Neural crest cell (in vitro differentiated cells): ENCODE measurements at places on chromosomes 3 and 15.

DNA sequence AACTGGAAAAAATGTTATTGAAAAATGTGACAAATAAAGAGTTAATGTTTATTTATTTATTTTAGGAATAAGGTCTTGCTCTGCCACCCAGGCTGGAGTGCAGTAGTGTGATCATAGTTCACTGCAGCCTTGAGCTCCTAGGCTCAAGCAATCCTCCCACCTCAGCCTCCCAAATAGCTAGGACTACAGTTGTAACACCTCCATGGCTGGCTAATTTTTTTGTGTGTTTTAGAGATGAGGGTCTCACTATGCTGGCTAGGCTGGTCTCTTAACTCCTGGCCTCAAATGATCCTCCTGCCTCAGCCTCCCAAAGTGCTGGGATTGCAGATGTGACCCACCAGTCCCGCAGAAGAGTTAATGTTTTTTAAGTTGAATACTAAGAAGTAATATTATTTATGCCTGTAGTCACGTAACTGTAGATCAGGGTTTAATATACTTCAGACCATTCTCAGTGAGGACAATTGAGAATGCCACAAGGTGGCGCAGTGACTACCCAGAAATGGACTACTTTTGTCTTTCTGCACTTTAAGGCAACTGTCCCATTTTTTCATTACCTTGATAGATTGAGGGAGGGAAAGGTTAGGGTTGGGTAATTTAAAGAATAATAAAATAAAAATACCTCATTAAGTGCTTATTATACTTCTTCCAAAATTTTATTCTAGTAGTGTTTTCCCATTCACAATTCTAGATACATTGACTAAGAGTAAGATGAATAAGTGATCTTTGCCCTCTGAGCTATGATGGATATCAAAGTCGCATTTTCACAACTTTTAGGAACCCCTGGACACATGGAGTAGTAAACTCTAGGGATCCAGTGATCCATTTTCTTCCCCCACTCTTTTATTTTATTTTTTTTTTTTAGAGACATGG is 6.0 kb downstream of the MUC13 start:
- peak; percentile 67 for DNase-seq

GRCh38 chr3:71398157-71398836 is 185.2 kb downstream of the FOXP1 start:
- no peak for DNase-seq

DNA sequence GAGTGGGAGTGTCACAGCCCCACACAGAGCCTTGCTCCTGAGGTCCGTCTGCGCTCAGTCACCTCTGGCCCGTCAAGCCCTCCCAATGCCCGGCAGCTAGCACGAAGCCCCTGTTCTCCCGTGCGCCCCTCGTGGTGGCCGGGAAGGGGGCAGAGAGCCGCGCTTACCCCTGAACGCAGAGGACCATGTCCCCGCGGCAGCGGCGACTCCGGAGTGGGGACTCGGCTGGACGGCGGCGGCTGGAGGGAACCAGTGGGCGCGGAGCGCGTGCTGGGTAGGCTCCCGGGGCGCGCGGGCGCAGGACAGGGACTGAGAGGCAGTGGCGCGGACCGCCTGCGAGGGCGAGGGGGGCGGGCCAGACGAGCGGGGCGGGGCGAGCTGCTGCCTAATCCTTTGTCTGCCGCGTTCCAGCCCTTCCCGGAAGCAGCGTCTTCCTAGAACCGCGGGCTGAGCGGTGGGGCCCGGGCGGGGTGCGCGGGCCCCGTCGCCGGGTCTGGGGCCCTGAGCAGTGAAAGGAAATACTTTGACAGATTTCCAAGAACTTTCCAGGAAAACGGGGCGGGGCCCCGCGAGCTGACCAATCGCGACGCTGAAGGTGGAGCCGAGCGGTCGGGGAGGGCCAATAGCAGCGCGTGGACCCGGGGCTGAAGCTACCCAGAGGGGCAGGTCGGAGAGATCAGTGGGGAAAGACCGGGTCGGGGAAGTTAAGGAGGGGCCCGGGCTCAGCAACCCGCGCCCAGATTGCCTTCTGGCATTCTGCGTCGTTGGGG is at the start of gene CISH:
CISH (minus strand) TSS at position 311 of the 770 bp plus-strand sequence; CDS start at position 187, 124 bp downstream.
- peak; percentile 95 for DNase-seq

GRCh38 chr3:60160822-60161748 is 1090.2 kb downstream of the FHIT start:
- DNase-seq, result no peak

DNA sequence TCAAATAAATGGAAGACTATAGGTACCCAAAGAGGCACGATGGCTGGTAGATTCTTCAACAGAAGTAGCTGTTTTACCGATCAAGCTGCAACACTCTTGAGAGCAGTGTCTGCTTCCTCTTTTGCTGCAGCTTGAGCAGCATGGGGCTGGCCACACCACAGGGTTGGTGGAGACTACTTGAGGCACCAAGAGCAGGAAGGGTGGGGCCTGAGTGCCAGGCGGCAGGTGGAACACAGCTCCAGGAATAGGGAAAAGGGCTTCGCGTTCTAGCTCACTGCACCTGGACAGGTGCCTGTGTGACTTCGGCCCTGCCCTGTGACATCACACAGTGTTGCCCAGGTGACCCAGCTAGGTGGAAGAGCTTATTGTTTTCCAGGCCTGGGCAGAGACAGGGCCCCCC is at the start of gene CCDC33:
CCDC33 (plus strand) TSS at position 365 of the 400 bp plus-strand sequence. CDS start 394 bp downstream, outside the sequence.
- DNase-seq, result no peak

GRCh38 chr3:153756816-153757215 is 364.4 kb upstream of the ARHGEF26 start:
- no peak for DNase-seq

- DNase-seq, result no peak
Measured at GRCh38 chr15:98682992-98683701, 34.8 kb downstream of the IGF1R start.

DNA sequence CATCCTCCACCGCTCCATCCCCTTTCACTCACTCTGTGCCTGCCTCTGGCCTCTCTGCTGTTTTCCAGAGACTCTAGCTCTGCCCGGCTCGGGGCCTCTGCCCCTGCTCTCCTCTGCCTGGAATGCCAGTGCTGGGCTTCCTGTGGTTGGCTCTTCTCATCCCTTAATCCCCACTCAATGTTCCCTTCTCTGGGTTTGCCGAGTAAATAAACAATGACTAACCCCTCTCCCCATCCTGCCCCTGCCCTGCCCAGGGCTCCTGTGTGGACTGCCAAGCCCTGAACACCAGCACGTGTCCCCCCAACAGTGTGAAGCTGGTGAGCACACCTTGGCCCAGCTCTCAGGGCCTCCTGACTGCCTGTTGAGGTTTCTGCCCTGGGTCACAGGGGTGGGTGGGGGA is 12.2 kb downstream of the STAB1 start:
- no peak for DNase-seq

DNA sequence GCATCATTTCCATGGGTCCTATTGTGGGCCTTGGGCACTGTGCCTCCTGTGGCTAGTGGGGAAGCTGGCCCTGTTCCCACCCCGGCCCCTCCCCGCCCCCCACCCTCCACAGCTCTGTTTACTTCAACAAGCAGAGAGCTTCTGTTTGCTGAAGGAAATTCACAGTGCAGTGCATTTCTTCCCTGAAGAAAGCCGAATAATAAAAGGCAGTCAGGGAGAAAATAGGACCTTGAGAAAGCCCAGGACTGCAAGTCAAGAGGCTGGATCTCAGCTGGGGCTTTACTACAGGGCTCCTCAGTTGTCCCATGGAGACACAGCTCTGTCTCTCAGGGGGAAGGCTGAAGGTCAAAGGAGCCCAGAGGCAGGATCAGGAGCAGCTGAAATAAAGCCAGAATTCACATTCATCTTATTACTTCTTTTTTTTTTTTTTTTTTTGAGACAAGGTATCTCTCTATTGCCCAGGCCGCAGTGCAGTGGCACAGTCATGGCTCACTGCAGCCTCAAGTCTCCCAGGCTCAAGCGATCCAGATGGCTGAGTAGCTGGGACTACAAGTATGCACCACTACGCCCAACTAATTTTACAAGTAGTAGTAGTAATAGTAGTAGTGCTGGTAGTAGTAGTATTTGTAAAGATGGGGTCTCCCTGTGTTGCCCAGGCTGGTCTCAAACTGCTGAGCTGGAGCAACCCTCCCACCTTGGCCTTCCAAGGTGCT is 33.0 kb upstream of the LACTB start:
- no peak for DNase-seq

DNA sequence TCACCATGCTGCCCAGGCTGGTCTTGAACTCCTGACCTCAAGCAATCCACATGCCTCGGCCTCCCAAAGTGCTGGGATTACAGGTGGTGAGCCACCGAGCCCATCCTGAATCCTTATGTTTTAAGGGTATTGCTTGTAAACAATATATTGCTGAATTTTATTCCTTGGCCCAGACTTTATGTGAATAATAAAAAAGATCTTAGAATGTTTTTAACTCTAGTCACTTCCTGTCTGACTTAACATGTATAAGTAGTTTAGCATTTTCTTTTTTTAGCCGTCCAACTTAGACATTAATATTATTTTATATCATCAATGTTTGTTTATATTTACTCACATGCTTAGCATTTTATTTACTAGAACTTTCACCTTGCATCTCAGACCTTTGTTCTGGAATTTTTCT is 9.2 kb upstream of the EIF2B5 start:
- DNase-seq, result no peak

DNA sequence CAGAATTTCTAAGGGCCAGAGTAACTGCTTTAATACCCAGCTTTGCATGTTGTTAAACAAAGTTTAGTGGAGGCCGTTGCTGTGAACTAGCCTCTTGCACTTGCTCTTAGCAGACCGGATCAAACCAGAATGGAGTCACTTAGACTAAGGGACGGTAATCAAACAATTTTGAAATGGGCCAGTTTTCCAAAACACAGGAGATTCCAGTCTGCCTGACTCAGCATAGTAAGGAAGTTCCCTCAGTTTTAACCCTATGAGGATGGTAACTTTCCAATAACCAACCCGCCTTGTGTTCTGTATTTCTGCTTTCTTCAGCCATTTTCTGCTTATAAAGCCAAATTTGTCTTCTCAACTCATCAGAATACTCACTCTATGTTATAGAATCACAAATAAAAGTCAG is 77.2 kb upstream of the WDR72 start:
- DNase-seq, result no peak

DNA sequence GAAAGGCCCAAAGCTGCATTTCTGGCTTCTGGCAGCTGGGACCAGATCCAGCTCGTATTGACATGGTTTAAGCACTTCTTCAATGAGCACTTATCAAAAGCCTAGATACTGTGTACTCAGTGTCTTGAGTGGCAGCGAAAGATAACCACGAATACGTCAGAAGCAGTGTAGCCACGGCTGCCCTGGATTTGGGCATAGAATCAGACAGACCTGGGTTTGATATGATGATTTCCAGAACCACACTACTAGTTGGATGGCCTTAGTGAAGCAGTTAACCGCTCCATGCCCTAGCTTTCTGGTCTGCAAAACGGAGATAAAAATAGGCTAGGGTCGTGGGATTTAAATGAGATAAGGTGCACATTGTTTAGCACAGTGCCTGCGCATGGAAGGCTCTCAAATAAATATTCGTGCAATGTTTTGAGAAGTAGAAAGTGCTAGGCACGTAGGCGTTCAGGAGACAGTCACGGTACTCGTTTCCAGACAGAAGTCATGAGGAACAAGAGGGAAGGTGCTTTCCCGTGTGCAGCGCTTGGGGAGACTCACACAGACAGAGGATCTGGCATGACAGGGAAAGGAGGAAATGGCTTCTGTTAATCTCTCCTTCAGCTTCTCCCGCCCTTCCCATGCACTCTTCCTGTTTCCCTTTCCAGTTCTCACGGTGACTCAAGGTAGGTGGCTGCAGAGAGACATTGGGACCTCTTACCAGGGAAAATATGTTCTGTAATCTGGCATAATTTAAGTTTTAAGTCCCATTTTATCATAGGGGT is 70.3 kb downstream of the CCNL1 start:
- no peak for DNase-seq

DNA sequence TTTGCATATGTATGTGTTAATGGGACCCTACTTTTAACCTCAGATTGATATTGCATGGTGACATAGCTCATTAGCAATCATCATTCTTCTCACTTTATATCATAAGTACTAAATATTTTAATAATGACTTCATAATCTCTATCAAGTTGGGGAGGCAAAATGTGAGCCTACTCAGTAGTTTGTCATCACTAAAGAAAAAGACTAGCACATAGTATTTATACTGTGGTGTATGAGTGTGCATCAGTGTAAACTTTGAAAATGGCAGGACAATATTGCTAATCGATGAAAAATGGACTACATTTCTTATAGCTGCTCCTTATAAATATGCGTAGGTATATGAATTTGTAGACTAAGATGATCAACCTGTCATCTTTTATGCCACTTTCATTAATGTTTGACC is 624.5 kb upstream of the ROBO2 start:
- DNase-seq, result no peak
